ENCODE measurements at places on chromosomes 3 and 15.

- DNase-seq: no peak
These were observed 826.2 kb downstream of the ROBO1 start for GRCh38 chr3:78941587-78941986.

GRCh38 chr15:87871731-87872320, 384.7 kb downstream of the NTRK3 start:
- no peak for DNase-seq

- no peak for DNase-seq
These were observed 63.8 kb downstream of the FRMD4B start for GRCh38 chr3:69322158-69322509.

GRCh38 chr15:70859998-70860397, 6.0 kb upstream of the LARP6 start:
- no peak for DNase-seq

GRCh38 chr3:119681279-119681678, 4.1 kb upstream of the COX17 start:
- DNase-seq: no peak

- no peak for DNase-seq
These were observed 61.3 kb downstream of the FBN1 start for GRCh38 chr15:48584090-48584811.

- no peak for DNase-seq
These were observed 8.9 kb upstream of the EOMES start for GRCh38 chr3:27730774-27731659.

- DNase-seq: no peak
These were observed 46.3 kb downstream of the FOXP1 start for GRCh38 chr3:71537211-71537611.

DNA sequence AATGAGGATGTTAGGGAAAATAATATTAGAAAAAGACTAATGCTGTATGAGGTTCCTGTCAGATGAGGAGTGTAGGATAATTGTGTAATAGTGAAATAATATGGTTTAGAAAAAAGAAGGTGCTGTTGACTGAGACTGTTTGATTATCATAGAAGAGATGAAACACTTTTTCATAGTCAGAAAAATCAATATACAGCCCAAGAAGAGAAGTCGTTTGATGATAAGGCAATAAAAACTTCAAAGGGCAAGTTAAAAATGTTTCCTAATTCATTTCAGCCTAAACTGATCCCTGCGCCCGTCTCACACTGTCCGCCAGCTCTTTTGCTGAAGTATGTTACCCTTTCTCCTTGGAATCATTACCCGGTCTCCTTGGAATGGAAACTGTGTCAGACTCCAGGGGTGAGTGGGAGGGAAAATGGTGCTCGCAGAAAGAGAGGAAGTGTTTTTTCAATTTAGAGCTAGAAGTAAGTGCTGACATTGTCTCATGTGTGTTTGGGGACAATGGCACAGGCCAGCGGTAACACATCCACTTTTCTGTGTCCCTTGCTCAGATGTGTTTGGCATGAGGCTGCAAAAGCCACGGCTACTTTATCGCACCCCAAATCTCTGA, 23.6 kb downstream of the DUT start:
- DNase-seq: no peak

- DNase-seq: no peak
These were observed 27.7 kb downstream of the ITGA11 start for GRCh38 chr15:68404056-68404798.

- DNase-seq: no peak
These were observed 58.2 kb upstream of the NR2E3 start for GRCh38 chr15:71752128-71752527.

DNA sequence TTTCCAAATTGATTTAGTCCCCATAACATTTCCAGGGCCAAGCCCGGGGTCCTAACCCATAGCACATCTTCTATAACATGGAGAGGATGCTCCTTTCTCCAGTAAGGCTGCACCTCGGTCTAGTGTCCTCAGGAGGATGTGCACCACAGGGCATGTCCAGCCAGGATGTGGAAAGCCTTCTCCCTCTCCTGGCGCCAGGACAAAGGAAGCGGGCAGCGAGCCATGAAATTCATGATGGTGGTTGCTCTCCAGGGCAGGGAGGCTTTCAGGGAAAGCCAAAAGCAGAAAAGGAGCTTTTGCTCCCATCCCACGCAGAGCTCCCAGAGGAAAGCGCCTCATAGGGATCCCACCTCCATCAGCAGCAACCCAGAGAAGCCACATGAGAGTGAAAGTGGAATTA, 220.0 kb downstream of the ADAMTSL3 start:
- DNase-seq: no peak

Measured in stimulated activated CD4-positive, alpha-beta T cell treated with anti-CD3 and anti-CD28 coated beads, Interleukin-12 subunit alpha, Interleukin-12 subunit beta, amount 100 ng/mL, for 48 hours (primary cell).